T-helper 2 cell treated with Interferon-gamma antibody and Interleukin-4, amounts not matched to agents 5 μg/mL and 100 μg/mL, for 36 hours (primary cell): ENCODE measurements at places on chromosomes 12 and 14.

GRCh38 chr14:91420686-91421085 is 3.1 kb upstream of the CCDC88C start:
- DNase-seq, result no peak

DNA sequence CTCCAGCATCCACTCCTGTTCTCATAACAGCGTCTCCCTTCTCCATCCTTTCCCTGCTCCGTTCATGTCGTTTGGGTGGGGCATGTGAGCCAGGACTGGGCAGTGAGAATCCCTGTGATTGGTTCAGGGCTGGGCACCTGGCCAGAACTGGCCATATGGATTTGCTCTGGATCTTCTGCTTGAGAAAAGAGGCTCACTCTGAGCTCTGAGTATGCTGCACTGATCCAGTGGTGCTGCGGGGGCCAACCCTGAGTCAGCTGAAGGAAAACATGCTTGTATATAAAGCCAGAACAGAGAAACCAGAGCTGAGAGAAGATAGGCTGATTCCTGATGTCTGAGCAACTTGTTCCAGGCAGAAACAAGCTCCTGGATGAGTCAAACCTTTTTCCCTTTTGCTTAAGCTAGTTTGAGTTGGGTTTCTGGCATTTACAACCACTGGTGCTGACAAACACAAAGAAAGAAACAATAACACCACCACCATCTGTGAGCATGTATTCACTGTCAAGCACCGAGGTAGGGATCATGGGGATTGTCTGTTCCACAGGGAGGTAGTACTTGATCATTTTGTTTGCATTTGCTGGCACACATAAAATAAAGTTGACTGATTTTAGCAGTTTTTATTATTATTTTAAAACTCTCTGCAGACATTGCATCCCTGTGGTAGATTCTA is 14.0 kb upstream of the HPD start:
- DNase-seq, result no peak

- no peak for DNase-seq
Observed at GRCh38 chr12:88310069-88310468, 168.0 kb downstream of the TMTC3 start.

DNA sequence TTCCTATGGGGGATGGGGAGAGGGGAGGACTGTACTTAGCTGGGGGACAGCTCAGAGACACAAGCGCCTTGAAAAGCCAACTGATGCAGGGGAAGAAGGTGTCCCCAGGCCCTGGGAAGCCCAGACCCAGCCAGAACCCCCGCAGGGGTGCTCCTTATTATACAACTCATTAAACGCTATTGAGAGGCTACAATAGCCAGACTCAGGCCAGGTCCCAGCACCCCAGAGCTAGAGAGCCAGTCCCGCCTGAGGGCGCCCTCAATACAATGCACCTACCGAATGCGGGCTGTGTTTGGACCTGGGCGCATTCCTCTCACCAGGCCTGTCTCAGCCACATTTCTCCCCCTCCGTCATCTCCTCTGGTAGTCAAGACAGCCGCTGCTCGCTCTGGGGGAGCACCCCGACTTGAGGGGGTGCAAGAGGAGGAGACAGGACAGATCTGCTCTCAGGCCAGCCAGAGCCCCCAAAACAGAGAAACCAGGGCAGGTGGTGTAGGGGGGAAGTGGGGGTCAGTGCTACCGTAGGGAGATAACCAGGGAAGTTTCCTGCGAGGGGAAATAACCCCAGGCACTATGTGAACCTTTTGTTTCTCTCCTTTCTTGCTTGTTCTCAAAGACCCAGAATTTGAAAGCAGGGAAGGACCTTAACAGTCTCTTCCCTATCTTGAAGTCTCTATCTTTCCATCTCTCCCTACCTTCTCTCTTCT is 6.1 kb upstream of the ASIC1 start:
- no peak for DNase-seq

DNA sequence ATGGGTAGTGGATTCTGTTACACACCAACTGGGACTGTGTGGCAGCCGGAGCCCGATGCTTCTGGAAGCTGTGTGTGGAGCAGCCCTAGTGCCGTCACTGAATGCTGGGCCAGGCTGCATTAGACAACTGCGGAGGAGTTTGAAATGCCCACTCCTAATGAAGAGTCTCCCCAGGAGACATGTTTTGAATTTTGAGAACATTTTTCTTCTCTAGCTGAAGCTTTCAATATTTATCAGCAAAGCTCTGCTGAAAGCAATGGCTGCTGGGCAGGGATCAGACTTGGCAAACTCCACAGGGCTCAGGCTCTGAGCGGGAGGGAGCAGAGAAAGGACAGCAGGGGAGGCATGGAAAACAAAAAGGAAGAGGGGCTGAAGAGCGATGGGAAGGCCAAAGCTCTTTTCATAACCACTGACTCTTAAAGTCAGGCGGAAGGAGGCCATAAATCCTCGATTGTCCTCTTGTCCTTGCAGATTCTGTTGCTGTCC is 189.1 kb downstream of the MON2 start:
- DNase-seq, result no peak

GRCh38 chr12:70847871-70848270 is 72.7 kb downstream of the PTPRR start:
- no peak for DNase-seq

GRCh38 chr12:105110851-105111250 is 3.3 kb downstream of the WASHC4 start:
- DNase-seq, result no peak

DNA sequence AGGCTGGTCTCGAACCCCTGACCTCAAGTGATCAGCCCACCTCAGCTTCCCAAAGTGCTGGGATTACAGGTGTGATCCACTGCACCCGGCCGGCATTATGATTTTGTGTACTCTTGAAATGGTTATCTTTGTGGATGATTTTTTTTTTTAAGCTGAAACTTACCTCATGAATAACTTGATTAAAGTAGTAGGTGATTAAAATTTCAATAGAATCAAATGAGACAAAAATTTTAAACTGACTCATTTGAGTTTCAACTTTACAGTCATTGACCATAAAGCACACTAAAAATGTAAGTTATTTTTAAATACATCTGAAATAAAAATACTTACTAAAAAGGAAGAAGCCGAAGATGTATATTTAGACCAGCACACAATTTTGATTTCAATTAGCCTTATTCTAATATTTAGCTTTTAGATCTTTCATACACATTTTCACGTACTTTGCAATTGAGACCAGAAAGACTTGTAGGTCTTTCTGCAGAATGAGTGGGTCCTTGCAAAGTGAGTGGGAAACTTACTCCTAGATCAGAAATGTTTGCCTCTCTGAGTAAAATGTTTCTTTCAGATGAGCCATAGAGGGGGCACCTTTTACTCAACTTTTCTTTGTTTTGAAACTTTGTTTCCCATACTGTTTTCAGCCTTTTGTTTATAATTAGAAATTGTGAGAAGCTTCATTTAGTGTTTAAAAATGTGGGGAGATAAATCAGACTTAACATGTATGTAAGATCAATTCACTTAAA is 34.2 kb downstream of the TMPO start:
- no peak for DNase-seq

DNA sequence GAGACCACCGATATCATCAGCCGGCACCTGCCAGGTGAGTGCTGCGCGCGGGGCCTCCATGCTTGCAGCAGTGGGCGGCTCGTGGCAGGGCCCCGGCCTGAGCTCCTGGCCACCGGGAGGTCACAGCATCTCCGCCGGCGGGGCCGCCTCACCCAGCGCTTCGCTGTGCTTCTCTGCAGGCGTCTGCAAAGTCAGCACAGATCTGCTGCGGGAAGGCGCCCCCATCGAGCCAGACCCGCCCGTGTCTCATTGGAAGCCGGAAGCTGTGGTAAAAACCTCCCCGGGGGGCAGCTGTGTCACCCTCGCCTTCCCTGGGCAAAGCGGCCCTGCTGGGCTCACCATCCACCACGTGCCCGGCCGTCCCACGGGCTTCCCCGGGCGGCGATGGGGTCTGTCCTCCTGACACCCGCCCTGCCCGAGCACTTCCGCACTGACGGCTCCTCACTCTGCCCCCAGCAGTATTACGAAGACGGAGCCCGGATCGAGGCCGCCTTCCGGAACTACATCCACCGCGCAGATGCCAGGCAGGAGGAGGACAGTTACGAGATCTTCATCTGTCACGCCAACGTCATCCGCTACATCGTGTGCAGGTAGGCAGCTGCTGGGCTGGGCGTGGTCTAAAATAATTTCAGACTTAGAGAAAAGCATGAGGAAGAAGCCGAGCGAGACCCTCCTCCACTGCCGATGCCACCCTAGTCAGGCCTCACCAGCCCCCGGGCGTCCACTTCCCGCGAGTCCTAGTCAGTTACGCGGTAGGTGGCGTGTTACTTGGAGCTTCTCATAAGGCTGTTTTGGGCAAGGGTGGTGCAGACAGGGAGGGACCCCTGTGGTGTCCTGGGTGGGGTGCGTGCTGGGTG is 7.1 kb downstream of the PGAM5 start:
- no peak for DNase-seq

DNA sequence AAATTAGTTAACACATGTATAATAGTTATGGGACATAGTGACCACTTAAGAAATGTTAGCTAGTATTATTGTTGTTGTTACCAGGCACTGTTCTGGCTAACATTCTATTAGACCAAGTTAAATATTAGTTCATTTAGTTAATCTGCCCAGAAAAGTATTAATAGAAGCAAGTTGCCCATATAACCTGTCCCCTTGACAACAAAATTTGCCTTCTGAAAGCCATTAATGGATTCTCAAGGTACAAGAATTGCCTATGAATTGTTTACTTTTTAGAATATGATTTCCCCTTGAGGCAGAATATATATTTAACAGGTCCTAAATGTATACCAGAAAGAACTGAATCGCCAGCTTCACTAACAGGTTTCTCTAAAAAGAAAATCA is 167.3 kb upstream of the TMCC3 start:
- no peak for DNase-seq

GRCh38 chr14:101358320-101359125 is 202.8 kb upstream of the DIO3 start:
- DNase-seq, result no peak

- no peak for DNase-seq
Observed at GRCh38 chr12:119613319-119613936, 19.9 kb downstream of the TMEM233 start.

- DNase-seq, result no peak
Observed at GRCh38 chr12:8156845-8157244, at the start of gene ZNF705A. Gene ZNF705A, plus strand, starts transcription at chr12:8157015. Its CDS starts 15,611 bp downstream, at chr12:8172626.

GRCh38 chr14:38078393-38078792 is 129.3 kb upstream of the SSTR1 start:
- DNase-seq, result no peak

GRCh38 chr12:42924482-42924881 is 334.9 kb upstream of the PRICKLE1 start:
- no peak for DNase-seq

DNA sequence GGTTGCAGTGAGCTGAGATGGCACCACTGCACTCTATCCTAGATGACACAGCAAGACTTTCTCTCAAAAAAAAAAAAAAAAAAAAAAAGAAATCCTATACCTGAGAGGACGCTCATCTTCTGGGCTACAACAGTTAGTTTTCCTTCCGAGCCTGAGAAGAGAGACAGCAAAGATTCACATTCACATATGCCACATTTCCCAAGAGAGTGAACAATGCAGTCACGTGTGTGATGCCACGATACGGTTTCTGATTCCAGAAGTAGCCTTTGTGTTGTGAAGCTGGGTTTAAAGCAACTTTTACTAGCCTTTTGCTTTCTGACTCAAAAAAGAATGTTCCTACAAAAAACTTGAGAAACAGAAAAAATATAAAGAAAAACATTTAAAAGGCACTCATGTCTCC is 19.5 kb downstream of the GCN1 start:
- DNase-seq, result no peak

DNA sequence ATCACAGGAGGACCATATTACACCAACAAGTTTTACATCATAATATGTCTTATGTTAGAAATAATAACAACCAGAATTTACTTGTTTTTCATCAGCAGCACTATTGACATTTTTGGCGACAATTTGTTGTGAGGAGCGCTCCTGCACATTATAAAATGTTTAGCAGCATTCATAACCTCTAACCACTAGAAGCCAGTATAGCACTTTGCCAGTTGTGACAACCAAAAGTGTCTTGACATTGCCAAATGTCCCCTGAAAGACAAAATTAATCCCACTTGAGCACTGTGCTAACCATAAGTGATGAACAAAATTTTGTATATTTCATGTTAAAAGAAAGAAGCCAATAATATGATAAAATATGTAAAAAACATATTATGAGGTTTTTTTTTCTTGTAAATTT is 356.9 kb upstream of the LMO3 start:
- DNase-seq, result no peak
